ENCODE measurements at places on chromosomes 6 and 20.

GRCh38 chr20:38073307-38074071, 39.9 kb downstream of the RPRD1B start:
- DNase-seq = peak; percentile 68

DNA sequence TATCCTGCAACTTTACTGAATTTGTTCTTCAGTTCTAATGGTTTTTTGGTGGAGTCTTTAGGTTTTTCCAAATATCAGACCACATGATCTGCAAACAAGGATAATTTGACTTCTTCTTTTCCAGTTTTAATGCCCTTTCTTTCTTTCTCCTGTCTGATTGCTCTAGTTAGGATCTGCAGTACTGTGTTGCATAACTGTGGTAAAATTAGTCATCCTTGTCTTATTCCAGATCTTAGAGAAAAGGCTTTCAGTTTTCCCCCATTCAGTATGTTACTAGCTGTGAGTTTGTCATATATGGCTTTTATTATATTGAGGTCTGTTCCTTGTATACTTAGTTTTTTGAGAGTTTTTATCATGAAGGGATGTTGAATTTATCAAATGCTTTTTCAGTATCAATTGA, 4.3 kb downstream of the MICA start:
- DNase-seq = no peak

DNA sequence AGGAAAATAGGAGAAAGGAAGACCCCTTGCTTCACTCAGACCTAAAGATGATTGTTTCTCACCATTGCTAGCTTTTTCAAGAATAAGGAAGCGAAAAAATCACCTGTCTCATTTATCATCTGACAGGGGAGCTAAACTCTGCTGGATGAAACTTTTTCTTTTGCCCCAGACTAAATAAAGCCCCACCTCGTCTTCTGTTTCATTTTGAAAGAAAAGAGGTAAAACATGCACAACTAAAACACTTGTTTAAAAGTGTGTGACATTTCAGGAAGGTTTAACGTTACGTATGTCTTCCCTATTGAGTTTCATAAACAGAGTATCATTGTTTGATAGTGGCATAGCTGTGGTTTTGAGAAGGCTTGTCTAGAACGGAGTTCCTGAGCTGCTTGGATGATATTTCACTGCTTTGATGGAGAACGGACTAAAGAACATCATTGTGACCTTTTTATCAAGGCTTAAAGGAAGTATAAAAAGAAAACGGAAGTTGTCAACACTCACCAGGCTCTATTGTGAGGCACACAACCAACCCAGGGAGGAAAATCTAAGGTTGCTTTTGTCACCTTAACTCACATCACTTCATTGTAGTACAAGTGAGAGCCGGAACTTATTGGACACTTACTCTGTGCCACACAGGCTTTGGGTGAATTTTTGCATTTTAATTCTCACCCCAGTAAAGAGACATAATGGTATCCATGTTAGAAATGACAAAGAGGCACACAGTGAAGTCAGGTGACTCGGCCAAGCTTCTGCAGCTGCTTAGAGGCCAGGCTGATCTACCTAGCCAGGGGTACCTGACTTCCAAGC, 29.5 kb downstream of the TSHZ2 start:
- no peak for DNase-seq

DNA sequence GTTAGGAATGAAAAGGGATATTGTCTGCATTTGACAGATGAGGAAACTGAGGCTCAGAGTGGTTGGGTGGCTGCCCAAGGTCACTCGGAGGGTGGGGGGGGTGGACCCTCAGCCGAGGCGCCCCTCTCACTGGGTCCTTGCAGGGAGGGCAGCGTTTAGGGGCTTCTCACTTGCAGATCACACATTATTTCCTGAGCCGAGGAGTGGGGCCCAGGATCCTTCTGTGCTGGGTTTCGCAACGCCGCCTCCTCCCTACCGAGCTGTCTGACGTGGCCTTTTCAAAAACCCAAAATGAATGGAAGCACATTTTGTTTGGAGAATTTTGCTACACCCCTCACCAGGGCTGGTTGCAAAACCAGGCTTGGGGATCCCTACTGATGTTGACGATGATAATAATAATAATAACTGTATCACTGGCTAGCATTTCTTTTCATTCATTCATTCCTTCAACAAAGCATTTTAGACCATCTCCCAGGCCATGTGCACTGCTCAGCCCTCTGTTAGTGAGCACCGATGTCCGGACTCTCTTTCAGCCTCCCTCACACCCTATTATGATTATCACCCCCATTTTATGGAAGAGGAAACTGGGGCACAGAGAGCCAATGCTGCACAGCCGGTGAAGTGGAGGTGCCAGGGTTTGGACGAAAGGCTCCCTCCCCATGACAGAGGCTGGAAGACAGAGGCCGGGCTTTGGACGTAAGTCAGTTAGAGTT, 5.2 kb downstream of the DLGAP4 start:
- no peak for DNase-seq

- DNase-seq = no peak
Observed at GRCh38 chr20:11216451-11217314, 542.9 kb upstream of the JAG1 start.

GRCh38 chr6:152685819-152686218, 11.9 kb upstream of the MYCT1 start:
- no peak for DNase-seq

- no peak for DNase-seq
Observed at GRCh38 chr6:160279850-160280249, 21.2 kb upstream of the SLC22A2 start.

- DNase-seq = peak; percentile 30
Observed at GRCh38 chr20:58708246-58708931, 15.8 kb downstream of the NPEPL1 start.

DNA sequence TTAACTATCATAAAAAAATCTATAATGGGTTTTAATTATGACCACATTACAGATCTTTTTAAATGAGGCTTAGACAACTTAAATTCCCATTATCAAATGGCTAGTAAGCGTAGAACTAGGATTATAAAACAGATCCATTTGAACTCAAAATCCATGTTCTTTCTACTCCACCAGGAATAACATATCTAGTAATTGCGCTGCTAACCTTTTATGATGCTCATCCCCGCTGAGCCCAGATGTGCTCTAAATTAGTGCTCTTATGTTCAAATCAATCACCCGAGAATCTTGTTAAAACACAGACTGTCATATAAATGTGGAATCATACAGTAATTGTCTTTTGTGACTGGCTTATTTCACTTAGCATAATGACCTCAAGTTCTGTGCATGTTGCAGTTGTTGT, 903.1 kb downstream of the PHF3 start:
- no peak for DNase-seq

GRCh38 chr20:64168381-64169090, 4.3 kb downstream of the MYT1 start:
- peak; percentile 73 for DNase-seq

- no peak for DNase-seq
Observed at GRCh38 chr6:139133262-139134063, 1.4 kb upstream of the HECA start.

DNA sequence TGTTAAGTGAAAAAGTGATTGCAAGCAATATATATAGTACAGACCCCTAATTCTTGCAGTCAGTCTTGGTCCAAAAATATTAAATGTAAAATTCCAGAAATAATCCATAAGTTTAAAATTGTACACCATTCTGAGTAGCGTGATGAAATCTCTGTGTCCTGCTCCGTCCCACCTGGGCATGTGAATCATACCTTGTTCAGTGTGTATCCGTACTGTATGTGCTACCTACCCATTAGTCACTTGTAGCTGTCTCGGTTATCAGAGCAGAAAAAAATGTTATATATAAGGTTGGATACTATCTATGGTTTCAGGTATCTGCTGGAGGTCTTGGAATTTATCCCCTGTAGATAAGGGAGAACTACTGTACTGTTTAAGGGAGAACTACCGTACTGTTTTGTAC, 16.3 kb downstream of the IRAK1BP1 start:
- no peak for DNase-seq

GRCh38 chr6:38192487-38192886, 373.0 kb downstream of the ZFAND3 start:
- DNase-seq = no peak

- DNase-seq = no peak
Observed at GRCh38 chr20:39849664-39850063, 839.4 kb downstream of the MAFB start.

DNA sequence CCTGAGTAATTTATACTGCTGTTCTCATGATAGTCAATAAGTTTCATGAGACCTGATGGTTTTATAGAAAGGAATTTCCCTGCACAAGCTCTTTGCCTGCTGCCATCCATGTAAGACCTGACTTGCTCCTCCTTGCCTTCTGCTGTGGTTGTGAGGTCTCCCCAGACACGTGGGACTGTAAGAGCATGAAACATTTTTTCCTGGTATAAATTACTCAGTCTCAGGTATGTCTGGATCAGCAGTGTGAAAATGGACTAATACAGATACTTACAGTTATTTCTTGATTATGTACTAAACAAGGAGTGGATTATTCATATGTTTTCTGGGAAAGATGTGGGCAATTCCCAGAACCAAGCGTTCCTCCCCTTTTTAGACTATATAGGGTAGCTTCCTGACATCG, 1.9 kb upstream of the TRIM38 start:
- DNase-seq = no peak
